ENCODE measurements at places on chromosomes 6 and 20.

DNA sequence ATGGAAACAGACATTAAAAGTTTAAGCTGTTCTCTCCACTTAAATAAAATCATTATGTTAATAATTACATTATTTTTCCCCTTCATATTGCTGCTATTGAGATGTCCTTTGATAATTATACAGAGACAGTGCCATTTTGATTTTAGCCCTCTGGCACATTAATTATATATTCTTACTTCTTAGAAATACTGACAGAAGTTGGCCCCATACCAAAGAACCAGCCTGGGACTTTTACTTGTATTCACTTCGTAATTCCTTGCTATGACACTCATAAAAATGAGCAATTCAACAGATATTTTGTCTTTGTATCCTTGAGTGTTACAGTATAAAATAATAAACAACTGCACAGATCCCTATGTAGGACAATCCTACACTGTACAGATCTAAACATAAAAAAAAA lies 743.7 kb downstream of the TBC1D32 start:
- no peak for DNase-seq

DNA sequence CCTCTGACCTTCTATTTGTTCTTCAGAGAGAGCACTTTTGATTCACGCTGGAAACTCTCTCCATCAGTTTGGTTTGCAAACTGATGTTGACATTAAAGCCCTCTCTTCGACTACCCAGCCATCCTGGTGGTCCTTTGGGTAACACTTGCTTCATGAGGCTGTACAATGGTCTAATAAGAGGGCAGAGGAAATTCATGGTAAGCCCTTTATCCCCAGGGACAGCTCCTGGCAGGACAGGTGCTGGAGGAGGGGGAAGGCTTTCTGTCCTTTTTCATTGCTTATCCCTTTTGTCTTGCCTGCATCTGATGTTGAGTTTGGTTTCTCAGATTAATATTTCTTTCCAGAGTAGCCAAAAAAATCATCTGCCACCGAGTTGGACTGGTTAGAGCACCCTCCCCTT lies 52.1 kb upstream of the CD93 start:
- DNase-seq: no peak

DNA sequence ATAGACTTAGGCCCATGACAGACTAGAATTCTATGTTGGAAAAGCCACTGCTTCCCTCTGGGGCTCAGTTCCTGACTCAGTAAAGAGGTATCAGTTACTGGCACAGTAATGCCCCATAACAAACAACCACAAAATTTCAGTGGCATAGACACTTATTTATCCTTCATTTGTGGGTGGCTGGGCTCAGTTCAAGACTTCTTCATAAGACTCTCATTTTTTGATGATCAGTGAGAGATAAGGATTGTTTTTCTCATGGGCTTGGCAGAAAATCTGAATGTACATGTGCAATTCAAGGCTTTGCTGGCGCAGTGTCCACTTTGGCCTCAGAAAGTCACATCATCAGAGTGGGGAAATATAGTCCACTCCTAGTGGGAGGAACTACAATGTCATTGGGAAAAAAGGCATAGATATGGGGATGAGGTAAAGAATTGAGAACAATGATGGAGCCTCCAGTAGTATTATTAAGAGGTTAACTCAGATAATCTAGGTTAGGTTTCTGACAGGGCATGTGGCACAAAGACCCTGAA lies 384.6 kb upstream of the FLRT3 start:
- no peak for DNase-seq

GRCh38 chr6:154672086-154672485 lies 61.1 kb upstream of the SCAF8 start:
- DNase-seq: no peak

- DNase-seq: peak; percentile 10
Measured at GRCh38 chr6:83193747-83194566, 800 bp downstream of the RWDD2A start.

DNA sequence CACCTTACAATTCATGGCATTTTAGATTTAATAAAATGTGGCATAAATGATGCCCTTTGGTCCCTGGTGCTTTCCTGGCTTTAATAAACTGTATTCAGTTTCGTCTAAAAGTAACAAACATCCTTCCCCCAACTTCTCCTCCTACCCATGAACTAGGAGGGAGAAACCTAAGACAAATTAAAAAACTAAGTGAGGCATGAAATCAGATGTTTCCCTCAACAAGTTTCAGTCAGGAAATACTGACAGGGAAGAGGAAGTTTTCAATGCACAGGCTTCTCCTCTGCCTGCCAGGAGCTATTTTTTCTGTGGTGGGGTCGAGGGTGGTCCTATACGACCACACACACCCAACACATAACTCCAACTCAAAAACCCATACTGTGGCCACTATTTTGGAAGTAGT lies 10.0 kb downstream of the HBS1L start:
- no peak for DNase-seq

- no peak for DNase-seq
Measured at GRCh38 chr6:3032986-3033385, 33.3 kb downstream of the NQO2 start.

DNA sequence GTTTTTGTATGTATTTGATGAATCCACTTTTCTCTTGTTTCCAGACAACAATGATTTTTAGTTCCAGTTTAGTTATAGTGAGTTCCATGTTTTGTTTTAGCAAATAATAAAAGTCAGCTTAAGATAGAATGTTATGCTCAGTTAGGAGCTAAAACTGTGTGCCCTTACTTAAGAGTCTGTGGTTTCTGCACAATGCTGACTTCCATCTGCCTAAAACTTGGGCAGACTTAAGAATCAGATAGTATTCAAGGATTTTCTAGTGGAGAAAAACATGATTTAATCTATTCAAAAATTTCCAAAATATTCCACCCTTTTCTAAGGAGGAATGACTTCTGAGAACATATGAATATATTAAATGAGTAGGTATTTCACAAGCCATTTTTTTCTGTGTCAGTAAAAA lies 32.8 kb downstream of the LAMA4 start:
- no peak for DNase-seq

GRCh38 chr20:3406481-3407039 lies 909 bp downstream of the DNAAF9 start:
- no peak for DNase-seq

- DNase-seq: no peak
Measured at GRCh38 chr6:166710084-166710483, 83.0 kb upstream of the RPS6KA2 start.

GRCh38 chr20:21706261-21707195 lies 1.1 kb downstream of the PAX1 start:
- DNase-seq: no peak

- DNase-seq: no peak
Measured at GRCh38 chr20:14992961-14993360, 655.5 kb upstream of the FLRT3 start.

DNA sequence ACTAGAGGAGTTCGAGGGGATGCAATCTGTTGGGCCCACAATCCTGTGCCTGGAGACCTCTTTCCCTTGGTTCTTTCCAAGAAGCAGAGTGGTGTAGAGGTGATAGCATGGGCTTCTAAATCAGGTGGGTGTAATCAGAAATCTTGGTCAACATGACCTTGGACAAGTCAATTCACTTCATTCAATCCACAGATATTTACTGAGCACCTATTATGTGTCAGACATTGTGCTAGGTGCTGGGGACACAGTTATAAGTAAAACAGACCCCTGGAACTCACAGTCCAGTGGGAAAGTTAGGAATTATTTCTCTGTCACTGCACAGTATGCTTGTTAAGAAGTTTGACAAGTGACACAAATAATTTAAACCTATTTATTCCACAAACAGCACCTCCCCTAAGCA lies 3.3 kb upstream of the E2F1 start:
- peak; percentile 66 for DNase-seq

All from erythroblast (primary cell).